ENCODE measurements at places on chromosomes 6 and 20. TPM values are rescaled to one million over a fixed set of nuclear protein-coding genes. Genes with fewer than 3 reads are reported as not detected.

GRCh38 chr20:54023406-54023805 lies 47.0 kb downstream of the BCAS1 start:
- DNase-seq, result no peak

EPM2A gene
- total RNA-seq, result 5.6 TPM

DNA sequence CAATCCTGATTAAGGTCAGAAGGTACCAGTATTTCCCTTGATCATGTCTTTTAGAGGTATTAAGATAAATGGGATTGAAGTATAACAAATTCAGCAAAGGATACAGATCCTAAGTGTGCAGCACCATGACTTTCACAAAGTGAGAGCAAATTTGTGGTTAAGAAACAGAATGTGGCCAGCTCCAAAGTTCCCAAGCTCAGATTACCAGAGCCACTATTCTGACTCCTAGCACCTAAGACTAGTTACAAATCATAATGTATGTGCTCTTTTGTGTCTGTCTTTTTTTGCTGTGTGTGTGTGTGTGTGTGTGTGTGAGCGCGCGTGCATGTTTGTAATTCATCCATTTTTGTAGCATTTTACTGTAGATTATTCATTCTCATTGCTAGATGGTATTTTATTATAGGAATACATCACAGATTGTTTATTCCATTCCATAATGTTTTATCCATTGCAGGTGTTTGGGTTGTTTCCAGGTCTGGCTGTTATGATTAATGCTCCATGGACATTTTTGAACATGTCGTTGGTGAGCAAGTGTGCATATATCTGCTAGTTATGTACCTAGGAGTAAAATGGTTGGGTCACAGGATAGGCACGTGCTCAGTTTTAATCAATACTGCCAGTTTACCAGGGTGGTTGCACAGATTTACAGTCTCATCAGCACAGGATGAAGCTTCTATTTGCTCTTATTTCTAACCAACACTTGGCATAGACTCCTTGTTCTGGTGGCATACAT lies 314.0 kb upstream of the JAG1 start:
- no peak for DNase-seq

- peak; percentile 54 for DNase-seq
These were observed 52.1 kb upstream of the BEND6 start for GRCh38 chr6:56902641-56903464.

APOM gene
- total RNA-seq, result 0.39 TPM

DNA sequence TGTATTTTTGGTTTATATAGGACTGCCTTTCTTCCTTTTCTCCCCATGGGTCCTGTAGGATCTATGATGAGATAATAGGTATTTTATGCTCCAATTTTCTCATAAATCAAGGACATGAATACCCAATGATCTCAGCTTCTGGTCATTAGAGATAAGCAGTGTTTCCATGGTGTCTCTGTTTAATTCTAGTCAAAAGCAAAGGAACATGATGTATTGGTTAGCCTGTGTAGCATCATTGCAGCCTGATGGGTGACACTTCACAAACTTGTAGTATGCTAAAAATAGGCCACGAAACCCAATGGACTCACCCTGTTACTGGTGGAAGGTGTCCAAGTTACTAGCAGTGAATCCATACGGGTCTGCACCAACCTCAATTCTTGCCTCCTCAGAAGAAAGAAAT lies 116.2 kb upstream of the SNX9 start:
- no peak for DNase-seq

DNA sequence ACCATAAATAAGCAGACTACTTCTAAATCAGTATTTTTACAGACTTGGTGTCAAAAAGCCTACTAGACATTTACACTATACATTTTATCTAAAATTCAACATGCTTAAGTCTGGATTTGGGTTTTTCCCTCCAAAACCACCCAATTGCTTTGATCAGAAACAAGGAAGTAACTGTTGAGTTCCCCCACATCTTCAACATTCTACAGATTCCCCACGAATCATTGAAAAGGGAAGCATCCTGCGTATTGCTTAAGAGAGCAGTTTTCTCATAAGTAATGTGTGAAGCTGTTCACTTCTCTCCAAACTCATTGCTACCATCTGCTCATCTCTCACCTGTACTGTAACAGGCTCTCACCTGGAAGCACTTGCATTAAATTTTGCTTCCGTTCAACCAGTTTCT lies 36.4 kb upstream of the RNF144B start:
- no peak for DNase-seq

GRCh38 chr20:50520222-50520880 lies 10.2 kb downstream of the PTPN1 start:
- no peak for DNase-seq

ABHD16B gene
- not detected for total RNA-seq

GRCh38 chr6:48670546-48670945 lies 559.5 kb upstream of the PTCHD4 start:
- DNase-seq, result no peak

DNA sequence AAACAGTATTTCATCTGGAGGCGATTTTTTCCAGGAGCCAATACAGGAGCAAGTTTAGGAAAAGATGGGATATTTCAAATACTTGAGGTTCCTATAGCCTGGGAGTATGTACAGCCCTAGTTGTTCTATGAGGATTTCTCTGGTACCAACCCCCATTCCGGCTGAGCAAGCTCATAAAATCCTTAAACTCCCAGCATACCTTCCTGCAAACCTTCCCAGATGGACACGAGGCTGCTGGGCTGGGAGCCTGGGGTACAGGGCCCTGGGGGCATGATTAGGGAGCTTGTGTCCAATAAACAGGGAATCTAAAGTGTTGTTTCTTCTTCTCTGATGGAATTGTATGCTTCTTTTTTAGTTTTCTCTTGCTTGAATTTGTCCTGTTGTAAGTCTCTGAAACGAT lies 1.5 kb downstream of the PRRC2A start:
- DNase-seq, result no peak

DNA sequence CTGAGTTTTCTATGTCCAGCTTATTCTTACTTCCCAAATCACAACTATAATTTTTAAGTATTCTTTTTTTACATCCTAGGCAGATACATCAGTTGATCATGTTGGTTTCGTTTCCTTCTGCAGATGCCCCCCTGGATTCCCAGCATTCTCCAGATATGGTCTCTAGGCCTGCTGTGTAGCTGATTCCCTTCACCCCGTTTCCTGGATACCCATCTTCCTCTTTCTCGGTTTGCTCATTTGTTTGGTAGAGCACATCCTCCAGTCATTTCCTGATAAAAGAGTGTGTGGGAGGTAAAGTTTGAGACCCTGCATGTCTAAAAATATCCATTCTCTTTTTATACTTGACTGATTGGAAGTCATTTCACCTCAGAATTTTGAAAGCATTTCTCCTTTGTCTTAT lies 66.4 kb downstream of the ANKS1A start:
- peak; percentile 76 for DNase-seq

GRCh38 chr6:96876886-96877545 lies 20.7 kb downstream of the NDUFAF4 start:
- DNase-seq, result no peak

- DNase-seq, result no peak
These were observed 5.7 kb downstream of the MRPS26 start for GRCh38 chr20:3051385-3052019.

DNA sequence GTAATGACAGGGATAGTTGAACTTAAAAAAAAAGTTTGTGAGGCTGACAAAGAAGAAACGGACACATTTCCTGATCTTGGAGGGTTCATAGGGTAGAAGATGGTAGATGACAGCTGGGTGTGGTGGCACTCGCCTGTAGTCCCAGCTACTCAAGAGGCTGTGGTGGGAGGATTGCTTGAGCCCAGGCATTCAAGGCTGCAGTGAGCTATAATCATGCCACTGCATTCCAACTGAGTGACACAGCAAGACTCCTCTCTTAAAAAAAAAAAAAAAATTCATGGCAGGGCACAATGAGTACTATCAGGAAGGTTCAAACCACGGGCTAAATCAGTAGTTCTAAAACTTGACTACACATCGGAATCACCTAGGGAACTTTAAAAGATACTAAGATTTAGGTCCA lies 2.0 kb upstream of the MICA start:
- no peak for DNase-seq

CLDN20 gene
- not detected for total RNA-seq

LZTS3 gene
- total RNA-seq, result 7.6 TPM

C20orf144 gene
- under 0.01 TPM for total RNA-seq
